Cardiac septum (tissue), 1 donor: ENCODE measurements at places on chromosomes 4 and X. TPM values are rescaled to one million over a fixed set of nuclear protein-coding genes. Genes with fewer than 3 reads are reported as not detected.

EPHA5 gene
- 0.22 TPM for total RNA-seq

CENPI gene
- 0.46 TPM for total RNA-seq

TREX2 gene
- 0.19 TPM for total RNA-seq

ANKRD50 gene
- 16.1 TPM for total RNA-seq

TMSB15A gene
- not detected for total RNA-seq

AFM gene
- not detected for total RNA-seq

MUC7 gene
- not detected for total RNA-seq

GASK1B gene
- 90.6 TPM for total RNA-seq

MMGT1 gene
- total RNA-seq = 29.5 TPM

ARSJ gene
- 12.8 TPM for total RNA-seq

PACRGL gene
- total RNA-seq = 9.2 TPM

SERTM2 gene
- 0.08 TPM for total RNA-seq

DCAF8L1 gene
- total RNA-seq = not detected

HPGD gene
- total RNA-seq = 2.4 TPM

CXCL6 gene
- 0.22 TPM for total RNA-seq

PNMA6E gene
- total RNA-seq = not detected

KCND1 gene
- 0.27 TPM for total RNA-seq

SSX4 gene
- not detected for total RNA-seq

CLDN34 gene
- not detected for total RNA-seq
